Activated CD8-positive, alpha-beta memory T cell treated with anti-CD3 and anti-CD28 coated beads for 48 hours (primary cell): ENCODE measurements at places on chromosomes 7 and 10.

- DNase-seq = no peak
Measured at GRCh38 chr7:82202107-82202506, 241.5 kb downstream of the CACNA2D1 start.

DNA sequence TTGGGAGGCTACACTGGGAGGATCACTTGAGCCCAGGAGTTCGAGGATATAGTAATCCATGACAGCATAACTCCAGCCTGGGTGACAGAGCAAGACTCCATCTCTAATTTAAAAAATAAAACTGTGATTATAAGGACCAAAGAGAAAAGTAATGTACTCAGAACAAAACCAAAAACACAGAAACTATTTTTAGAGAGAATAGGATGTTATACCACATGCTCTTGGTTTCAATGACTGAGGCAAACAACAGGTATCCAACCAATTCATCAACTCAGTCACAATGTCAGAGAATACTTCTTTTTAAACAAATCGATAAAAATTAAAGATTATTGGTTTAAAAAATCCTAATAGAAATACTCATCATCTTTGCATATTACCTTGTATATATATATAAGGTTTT is 186.7 kb downstream of the TPK1 start:
- no peak for DNase-seq

- DNase-seq = no peak
Measured at GRCh38 chr7:149725916-149726315, 47.5 kb downstream of the ZNF467 start.

DNA sequence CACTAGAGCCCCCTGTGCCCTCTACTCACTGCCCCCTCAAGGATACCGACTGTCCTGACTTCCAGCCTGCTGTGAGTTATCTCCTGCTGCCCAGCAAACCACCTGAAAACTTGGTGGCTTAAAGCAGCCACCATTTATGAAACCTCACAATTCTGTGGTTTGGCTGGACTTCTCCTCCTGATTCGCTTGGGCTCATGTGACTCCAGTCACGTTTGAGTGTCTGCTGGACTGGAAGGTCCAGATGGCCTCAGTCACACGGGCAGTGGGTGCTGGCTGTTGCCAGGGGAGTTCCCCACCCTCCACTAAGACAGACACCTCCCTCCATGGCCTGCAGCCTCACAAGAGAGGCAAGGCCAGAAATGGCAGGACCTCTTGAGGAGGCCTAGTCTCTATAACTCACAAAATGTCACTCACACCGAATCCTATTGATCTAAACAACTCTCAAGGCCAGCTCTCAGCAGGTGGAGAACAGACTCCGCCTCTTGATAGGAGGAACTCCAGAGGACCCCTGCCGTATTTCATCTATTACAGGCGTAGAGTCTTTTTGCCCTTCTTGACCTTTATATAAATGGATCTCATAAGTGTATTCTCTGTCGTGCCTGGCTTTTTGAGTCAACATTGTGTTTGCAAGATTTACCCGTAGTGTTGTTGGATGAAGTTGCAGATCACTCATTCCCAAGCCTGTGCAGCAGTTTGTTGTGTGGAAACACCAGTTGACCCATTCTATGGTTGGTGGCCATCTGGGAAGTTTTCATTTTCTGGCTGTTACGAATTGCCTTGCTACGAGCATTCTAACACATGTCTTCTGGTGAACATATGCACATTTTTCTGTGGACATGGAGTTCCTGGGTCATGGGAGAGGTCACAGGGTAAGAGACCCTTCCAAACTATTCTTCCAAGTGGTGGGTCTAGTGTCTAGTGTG is 48.3 kb downstream of the ZMIZ1 start:
- DNase-seq = no peak

DNA sequence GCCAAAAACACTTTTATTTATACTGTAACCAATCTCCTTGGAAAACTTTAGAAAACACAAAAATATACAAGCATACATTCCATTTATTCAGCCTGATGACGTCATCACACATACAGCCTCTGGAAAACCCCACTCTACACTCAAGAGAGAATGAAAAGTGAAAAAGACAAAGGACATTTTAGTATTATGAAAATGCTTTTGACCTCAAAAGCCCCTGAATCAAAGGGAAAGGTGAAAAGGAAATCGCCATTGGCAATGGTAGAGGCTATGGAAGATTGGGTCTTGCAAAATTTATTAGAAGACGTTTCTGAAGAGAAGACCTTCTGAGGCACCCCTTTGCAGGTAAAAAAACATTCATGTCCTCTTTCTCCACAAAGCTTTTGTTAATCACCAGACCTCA is 82.9 kb upstream of the STRIP2 start:
- no peak for DNase-seq

GRCh38 chr7:122273117-122273516 is 31.4 kb downstream of the FEZF1 start:
- DNase-seq = no peak

GRCh38 chr10:17847585-17848296 is 38.6 kb downstream of the MRC1 start:
- DNase-seq = no peak

- no peak for DNase-seq
Measured at GRCh38 chr7:129789652-129790051, 163.1 kb downstream of the UBE2H start.

- DNase-seq = no peak
Measured at GRCh38 chr10:26881600-26882331, 21.0 kb upstream of the ABI1 start.

GRCh38 chr7:47779341-47779771 is 168.9 kb downstream of the PKD1L1 start:
- no peak for DNase-seq

DNA sequence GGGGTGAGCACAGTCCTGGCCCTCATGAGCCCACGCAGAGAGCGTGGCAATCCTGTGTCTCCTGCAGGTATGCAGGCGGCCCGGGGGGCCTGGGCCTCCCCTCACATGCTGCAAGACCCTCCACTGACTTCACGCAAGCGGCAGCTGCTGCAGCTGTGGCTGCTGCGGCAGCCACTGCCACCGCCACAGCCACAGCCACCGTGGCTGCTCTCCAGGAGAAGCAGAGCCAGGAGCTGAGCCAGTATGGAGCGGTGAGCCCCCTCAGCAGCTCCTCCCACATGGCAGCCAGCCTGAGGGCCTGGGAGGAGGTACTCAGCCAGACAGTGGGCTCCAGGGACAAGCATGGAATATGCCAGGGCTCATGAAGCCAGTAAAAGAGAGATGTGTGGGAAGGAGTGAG is 8.7 kb downstream of the ZMIZ2 start:
- DNase-seq = no peak

DNA sequence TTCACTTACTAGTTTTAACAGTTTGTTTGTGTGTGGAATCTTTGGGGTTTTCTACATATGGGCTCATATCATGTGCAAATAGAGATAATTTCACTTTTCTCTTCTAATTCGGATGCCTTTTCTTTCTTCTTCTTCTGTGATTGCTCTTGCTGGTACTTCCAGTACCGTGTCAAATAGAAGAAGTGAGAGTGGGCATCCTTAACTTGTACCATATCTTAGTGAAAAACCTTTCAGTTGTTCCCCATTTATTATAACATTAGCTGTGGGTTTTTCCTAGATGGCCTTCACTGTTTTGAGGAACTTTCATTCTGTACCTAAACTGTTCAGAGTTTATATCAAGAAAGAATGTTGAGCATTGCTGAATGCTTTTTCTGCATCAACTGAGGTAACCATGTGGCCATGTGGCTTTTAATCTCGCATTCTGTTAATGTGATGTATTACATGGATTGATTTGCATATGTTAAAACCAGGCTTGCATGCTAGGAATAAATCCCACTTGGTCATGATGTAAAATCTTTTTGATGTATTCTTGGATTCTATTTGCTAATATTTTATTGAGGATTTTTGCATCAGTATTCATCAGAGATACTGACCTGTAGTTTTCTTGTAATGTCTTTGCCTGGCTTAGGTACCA is 78.7 kb downstream of the FAM107B start:
- DNase-seq = no peak

- no peak for DNase-seq
Measured at GRCh38 chr7:77731716-77732115, 35.5 kb downstream of the RSBN1L start.
